ENCODE measurements at places on chromosomes 7 and 10. TPM values are rescaled to one million over a fixed set of nuclear protein-coding genes. Genes with fewer than 3 reads are reported as not detected.

HMX3 gene
- not detected for total RNA-seq

GARIN1A gene
- total RNA-seq = 0.45 TPM

RHEB gene
- total RNA-seq = 78.1 TPM

CALHM3 gene
- 0.14 TPM for total RNA-seq

ADAM12 gene
- total RNA-seq = not detected

MYL7 gene
- total RNA-seq = not detected

SRRM3 gene
- total RNA-seq = not detected

GPR141 gene
- not detected for total RNA-seq
